ENCODE measurements at places on chromosomes 2 and 18. TPM values are rescaled to one million over a fixed set of nuclear protein-coding genes. Genes with fewer than 3 reads are reported as not detected.

GRCh38 chr2:23745726-23746105 lies 181.2 kb downstream of the ATAD2B start:
- no peak overlapping the region for H3K4me3 ChIP-seq
- no peak overlapping the region for H3K27ac ChIP-seq
- no peaks in the 10 kb centered on the region for H3K4me1 ChIP-seq
- H3K27me3 ChIP-seq, result no peaks in the 10 kb centered on the region
- H3K36me3 ChIP-seq, result peaks cover 5% of the 10 kb centered on the region
- no peak for DNase-seq

The PROM2 gene
- total RNA-seq, result 31.5 TPM

DNA sequence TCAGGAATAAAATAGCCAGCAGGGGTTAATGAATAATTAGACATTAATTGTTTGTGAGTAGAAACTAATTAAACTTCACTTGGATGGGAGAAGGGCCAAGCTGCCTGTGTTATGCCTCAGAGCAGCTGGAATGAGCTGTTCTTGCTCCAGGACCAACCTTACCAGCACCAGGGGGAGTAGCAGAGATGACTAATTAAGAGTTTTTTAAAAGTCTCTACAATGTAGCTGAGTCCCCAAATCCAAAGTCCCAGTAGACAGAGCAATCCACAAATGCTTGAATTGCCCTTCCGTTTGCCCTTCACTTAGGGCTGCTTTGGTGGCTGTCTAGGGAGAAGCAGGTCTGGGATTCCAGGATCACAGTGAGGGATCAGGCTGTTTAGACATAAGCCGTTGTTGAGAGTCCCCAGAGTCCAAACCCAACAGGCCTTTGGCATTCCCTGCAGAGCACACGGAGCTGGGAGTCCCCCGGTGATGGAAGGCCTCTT lies 59.4 kb downstream of the RHOB start:
- DNase-seq, result no peak
- no peak overlapping the region for H3K4me3 ChIP-seq
- no peaks in the 10 kb centered on the region for H3K27me3 ChIP-seq
- H3K4me1 ChIP-seq, result peaks cover 11% of the 10 kb centered on the region
- no peak overlapping the region for H3K27ac ChIP-seq
- H3K36me3 ChIP-seq, result no peaks in the 10 kb centered on the region

GRCh38 chr2:17573085-17573803 lies 32.7 kb downstream of the VSNL1 start:
- no peak overlapping the region for H3K27ac ChIP-seq
- no peak for DNase-seq
- no peaks in the 10 kb centered on the region for H3K36me3 ChIP-seq
- H3K27me3 ChIP-seq, result peaks cover 3% of the 10 kb centered on the region
- peaks cover 7% of the 10 kb centered on the region for H3K4me1 ChIP-seq

DNA sequence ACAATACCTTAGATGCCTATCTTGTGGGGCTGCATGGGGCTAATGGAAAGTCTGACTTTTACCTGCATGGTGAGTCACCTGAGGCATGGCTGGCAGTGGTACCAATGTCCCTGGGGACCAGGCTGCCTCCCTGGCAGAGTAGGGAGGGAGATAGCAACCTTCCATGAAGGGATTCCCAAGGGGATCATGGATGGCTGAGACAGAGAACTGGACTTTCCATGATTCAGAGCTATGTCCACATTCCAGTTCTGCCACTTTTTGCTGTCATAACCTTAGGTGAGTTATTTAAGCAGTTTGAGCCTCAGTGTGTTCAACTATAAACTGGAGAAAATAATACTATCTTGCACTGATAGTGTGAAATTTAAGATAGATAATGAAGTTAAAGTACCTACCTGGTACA lies 178.6 kb downstream of the SETBP1 start:
- H3K4me3 ChIP-seq, result no peak overlapping the region
- peaks cover 16% of the 10 kb centered on the region for H3K4me1 ChIP-seq
- H3K36me3 ChIP-seq, result peaks cover 6% of the 10 kb centered on the region
- no peak overlapping the region for H3K27ac ChIP-seq

The CGREF1 gene
- 1.8 TPM for total RNA-seq

The DCC gene
- 5.4 TPM for total RNA-seq

DNA sequence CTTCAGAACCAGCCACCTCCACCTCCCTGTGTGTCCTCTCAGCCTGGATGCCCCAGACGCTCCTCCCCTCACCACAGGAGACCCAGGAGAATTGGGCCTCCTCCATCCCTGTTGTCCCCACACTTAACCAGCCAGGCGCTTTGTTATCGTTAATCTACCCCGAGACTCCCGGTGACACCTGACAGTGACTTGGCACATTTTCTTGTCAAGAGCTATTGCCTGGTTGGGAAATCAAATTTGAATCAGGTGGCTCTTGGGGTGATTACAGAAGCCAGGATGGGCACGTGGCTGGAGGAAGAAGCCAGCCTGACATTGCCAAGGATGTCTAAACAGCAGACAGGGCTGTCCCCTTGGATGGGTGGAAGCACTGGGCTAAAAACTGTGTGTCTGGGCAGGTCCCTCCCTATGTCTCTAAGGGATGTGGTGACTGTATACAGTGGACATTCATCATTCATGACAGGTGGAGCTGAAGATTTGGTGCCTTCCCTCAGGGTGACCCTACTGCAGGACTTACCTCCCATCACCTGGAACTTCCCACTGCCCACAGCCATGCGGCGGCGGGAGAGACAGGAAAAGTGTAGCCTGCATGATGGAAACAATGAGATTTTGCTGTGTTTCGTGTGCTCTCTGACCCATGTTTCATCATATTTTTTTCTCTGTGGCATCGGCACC lies 157.2 kb upstream of the CAPN13 start:
- H3K27me3 ChIP-seq, result peaks cover 23% of the 10 kb centered on the region
- no peak overlapping the region for H3K27ac ChIP-seq
- H3K4me1 ChIP-seq, result no peaks in the 10 kb centered on the region
- DNase-seq, result no peak
- H3K4me3 ChIP-seq, result no peak overlapping the region
- H3K36me3 ChIP-seq, result no peaks in the 10 kb centered on the region

DNA sequence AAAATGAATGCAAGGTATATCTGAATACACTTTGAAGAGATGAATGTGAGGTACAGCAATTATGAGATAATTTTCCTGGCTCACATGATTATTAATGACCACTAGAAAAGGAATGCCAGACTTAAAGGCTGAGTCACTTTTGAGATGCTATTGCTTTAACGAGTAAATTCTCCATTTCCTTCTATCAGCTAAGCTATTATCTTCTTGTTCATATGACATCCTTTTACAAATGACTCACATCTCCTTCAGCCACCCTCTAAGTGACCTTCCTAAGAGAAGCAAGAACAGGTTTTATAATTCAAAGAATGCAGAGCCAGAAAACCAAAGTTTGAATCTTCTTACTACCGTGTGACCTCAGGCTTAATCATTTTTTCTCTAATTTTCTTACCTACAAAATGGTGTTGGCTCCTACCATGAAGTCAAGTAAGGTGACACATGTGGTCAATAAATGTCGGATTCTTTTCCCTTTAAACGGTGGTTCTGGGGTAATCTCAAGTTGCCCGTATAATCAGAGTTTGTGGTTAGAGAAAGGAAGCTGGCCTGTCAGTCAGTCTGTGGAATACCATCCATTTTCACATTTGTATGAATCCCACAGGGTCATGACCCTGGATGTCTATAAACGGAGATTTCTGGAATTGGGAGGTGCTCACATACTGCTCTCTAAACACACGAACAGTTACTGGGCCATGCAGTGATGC lies 184.0 kb upstream of the PID1 start:
- no peak for DNase-seq
- H3K4me3 ChIP-seq, result no peak overlapping the region
- no peaks in the 10 kb centered on the region for H3K36me3 ChIP-seq
- no peaks in the 10 kb centered on the region for H3K27me3 ChIP-seq
- H3K27ac ChIP-seq, result no peak overlapping the region

The RPL31 gene
- 2,012 TPM for total RNA-seq

GRCh38 chr18:6741232-6741663 lies 11.7 kb downstream of the ARHGAP28 start:
- peak overlapping the region; percentile 51 for H3K4me3 ChIP-seq
- H3K36me3 ChIP-seq, result peaks cover 15% of the 10 kb centered on the region
- H3K27ac ChIP-seq, result peak overlapping the region; percentile 64

- no peaks in the 10 kb centered on the region for H3K36me3 ChIP-seq
- no peak for DNase-seq
- H3K27me3 ChIP-seq, result no peaks in the 10 kb centered on the region
Observed at GRCh38 chr2:125168442-125168841, 1143.4 kb downstream of the CNTNAP5 start.

DNA sequence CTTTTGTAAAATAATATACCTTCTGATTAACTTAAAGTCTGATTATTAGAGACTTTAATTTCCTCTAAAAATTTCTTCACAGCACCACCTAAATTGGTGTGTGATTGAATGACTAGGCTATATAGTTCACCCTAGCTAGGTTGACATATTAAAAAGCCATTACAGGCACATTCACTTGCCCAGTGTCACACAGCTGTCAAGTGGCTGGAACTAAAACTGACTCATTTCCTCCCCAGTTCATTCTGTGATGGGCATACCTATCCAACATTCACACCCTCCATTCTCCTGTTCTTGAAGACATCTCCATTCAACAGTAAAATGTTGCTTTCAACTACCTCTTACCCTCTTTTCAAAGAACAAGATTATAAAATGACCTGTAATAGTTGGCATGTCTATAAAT lies 334.5 kb downstream of the ARHGAP15 start:
- no peaks in the 10 kb centered on the region for H3K4me1 ChIP-seq
- H3K4me3 ChIP-seq, result no peak overlapping the region
- H3K36me3 ChIP-seq, result no peaks in the 10 kb centered on the region
- no peak overlapping the region for H3K27ac ChIP-seq

The CRACDL gene
- total RNA-seq, result 6.2 TPM

GRCh38 chr18:2406544-2406943 lies 164.8 kb downstream of the METTL4 start:
- no peak overlapping the region for H3K4me3 ChIP-seq
- no peaks in the 10 kb centered on the region for H3K27me3 ChIP-seq
- no peak for DNase-seq
- no peaks in the 10 kb centered on the region for H3K4me1 ChIP-seq
- no peak overlapping the region for H3K27ac ChIP-seq

GRCh38 chr2:42652086-42652485 lies 83.7 kb downstream of the MTA3 start:
- H3K27me3 ChIP-seq, result no peaks in the 10 kb centered on the region
- H3K36me3 ChIP-seq, result peaks cover 9% of the 10 kb centered on the region

The ASNSD1 gene
- total RNA-seq, result 35.4 TPM

The NPAS2 gene
- 10.7 TPM for total RNA-seq

GRCh38 chr2:170715062-170715931 lies at the start of gene SP5:
Gene SP5 (plus strand): TSS chr2:170715337. CDS start chr2:170715513, 176 bp downstream.
- peak within 1 kb of the TSS; percentile 24 for H3K27ac ChIP-seq
- peaks cover 18% of the 10 kb centered on the region for H3K4me1 ChIP-seq
- peak within 1 kb of the TSS; percentile 85 for H3K4me3 ChIP-seq
- peak; percentile 77 for DNase-seq

- no peak for DNase-seq
- H3K4me1 ChIP-seq, result peaks cover 16% of the 10 kb centered on the region
- no peaks in the 10 kb centered on the region for H3K27me3 ChIP-seq
- H3K36me3 ChIP-seq, result peaks cover 55% of the 10 kb centered on the region
Observed at GRCh38 chr2:85319796-85320195, 8.0 kb downstream of the TGOLN2 start.

The CHRNG gene
- total RNA-seq, result 0.87 TPM

The FZD7 gene
- total RNA-seq, result 68.6 TPM

DNA sequence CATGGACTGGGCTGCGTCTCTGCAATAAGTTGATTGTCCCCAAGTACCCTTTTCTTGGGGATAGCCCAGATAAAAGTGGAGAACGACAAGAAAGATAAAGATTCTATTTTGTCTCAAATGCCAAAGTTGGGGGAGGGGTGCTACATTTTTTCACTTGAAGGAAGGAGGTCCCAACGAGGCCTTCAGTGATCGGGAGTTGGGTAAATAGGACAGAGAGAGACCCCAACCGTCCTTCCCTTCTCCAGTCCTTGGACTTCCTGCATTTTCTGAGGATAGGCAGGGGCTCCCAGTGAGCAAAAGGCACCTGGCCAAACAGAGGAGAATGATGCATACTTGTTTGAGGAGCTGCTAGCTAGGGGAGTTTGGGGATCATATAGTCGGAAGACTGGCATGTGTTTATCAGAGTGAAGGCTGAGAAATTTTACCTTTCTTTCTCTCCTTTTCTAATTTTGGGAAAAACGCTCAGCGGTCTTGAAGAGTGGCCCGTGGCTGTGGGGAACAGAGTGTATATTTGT lies 3.5 kb upstream of the EN1 start:
- peak overlapping the region; percentile 68 for H3K4me3 ChIP-seq
- H3K27me3 ChIP-seq, result peaks cover 92% of the 10 kb centered on the region
- DNase-seq, result no peak
- H3K27ac ChIP-seq, result peak overlapping the region; percentile 33
- peaks cover 5% of the 10 kb centered on the region for H3K4me1 ChIP-seq

- no peak for DNase-seq
- H3K27ac ChIP-seq, result no peak overlapping the region
- peaks cover 62% of the 10 kb centered on the region for H3K27me3 ChIP-seq
Observed at GRCh38 chr18:37575646-37576045, 10.0 kb upstream of the CELF4 start.

- DNase-seq, result no peak
- peaks cover 43% of the 10 kb centered on the region for H3K27me3 ChIP-seq
Observed at GRCh38 chr2:86344404-86344803, 7.0 kb upstream of the REEP1 start.

The CFAP65 gene
- 2.1 TPM for total RNA-seq

GRCh38 chr2:231227310-231228162 lies 29.1 kb downstream of the ARMC9 start:
- H3K27me3 ChIP-seq, result no peaks in the 10 kb centered on the region
- no peak overlapping the region for H3K4me3 ChIP-seq
- peaks cover 3% of the 10 kb centered on the region for H3K36me3 ChIP-seq
- peaks cover 9% of the 10 kb centered on the region for H3K4me1 ChIP-seq
